ENCODE measurements at places on chromosomes 7 and 10. TPM values are rescaled to one million over a fixed set of nuclear protein-coding genes. Genes with fewer than 3 reads are reported as not detected.

DNA sequence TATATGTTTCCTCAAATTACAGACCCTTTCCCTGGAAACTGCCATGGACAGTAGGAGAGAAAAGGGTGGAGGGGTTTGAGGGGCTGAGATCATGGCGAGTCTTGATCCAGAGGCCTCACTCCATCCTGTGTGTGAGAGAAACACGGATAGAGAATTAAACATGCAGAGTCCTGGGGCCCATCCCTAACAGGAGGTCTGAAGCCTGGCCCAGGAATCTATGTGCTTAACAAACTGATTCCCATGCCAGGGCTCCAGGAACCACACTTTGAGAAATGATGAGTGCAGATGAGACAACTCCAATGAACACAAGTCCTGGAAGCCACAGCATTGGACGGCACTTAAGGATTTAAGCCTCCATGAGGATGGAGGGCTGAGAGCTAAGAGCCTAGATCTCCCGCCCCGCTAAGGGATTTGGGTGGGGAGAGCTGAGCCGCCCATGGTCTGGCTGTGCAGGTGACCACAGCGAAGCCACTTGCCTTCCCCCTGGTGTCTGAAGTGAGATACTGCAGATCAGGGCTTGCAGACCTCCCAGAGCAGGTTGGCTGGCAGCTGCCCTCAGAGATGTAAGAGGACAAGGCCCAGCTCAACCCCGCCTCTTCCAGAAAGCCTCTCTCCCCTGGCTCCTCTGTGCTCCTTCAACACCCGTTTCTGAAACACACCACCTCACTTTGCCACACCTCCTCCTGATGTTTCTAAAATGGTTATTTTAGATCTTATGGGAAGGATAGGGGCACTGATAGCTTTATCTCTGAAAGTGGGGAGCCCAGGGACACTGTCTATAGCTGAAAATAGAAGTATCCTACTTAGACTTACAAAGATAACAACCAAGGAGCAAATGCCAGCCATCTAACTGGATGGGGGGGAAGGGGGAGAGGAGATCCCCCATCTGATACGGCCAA is 24.8 kb upstream of the EIF5AL1 start:
- DNase-seq: peak; percentile 71

DNA sequence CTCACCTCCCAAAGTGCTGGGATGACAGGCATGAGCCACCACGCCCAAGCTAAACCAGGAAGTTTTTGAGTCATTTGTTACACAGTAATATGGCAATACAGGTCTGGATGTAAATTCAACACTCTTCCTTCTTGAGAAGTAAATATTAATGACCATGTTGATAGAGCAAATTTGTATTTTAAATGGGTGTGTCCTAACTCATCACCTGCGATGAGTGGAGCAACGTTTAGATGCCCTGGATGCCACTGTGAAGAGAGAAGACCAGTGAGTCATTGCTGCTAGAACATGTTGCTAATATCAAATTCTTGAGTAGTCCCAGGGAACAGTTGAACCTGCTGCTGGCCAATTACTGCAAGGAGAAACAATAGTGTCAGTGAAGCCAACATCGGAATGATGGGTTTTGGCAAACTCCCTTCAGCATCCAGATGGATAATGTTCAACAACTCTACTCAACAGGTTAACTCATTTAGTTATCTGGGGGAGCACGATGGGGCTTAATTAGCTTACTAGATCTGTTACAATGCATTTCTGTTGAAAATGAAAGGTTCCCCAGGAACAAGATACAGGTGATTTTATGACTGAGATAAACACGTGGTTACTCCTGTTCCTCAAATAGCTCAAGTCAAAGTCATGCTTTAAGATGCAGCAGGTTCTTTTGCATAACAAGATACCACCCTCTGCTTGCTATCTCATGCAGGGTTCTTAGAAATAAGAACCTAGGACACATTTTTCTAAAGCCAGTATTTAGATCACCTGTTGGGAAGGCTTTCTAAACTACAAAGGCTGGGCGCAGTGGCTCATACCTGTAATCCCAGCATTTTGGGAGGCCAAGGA is 146.8 kb downstream of the CALN1 start:
- DNase-seq: no peak

The PRTFDC1 gene
- total RNA-seq: 2.7 TPM

GRCh38 chr10:30701451-30702173 is 72.1 kb upstream of the LYZL2 start:
- DNase-seq: no peak

DNA sequence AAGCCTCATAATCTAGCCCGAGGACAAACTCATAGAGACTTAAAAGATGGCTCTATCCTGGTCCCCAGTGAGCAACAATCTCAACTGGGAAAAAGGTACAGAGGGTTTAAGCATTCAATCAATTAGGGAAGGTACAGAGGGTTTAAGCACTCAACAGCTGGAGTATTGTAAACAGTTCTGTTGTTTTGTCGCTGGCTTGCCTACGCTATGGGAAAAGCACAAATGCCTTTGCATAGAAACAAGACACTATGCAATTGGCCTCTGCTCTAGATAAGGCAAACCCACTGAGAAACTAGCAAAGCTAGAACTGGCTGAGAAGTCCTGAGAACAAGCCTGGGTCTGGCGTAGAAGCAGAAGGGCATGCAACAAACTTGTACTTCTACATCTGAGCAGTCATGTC is 69.3 kb downstream of the GFRA1 start:
- no peak for DNase-seq

GRCh38 chr10:33336582-33337325 is 2.3 kb upstream of the NRP1 start:
- peak; percentile 73 for DNase-seq

The EPDR1 gene
- total RNA-seq: 70.3 TPM

GRCh38 chr10:101221549-101221948 is 7.7 kb downstream of the LBX1 start:
- DNase-seq: no peak

DNA sequence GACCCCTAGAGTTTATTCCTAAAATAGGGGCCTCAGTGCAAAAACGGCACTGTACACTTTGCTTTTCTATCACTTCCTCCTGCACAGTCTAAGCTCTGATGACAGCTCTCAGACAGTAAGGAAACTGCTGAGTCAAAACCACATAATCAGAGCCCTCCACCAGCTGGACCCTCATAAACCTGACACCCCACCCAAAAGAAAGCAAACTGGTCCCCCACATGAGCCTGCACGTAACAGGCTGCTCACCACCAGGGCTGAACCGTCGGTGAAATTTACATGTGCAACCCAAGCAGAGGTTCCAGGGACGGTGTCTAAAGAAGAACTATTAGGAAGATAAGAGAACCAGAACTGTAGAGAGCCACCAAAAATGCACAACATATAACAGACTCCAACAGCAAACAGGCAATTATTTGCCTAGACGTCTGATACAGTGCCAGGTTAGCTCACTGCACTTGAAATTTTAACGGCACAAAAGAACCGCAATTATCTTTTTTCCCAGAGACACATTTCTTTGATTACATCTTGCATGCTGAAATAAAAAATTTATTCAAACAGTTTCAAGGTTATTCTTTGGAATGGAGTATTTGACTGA is 19.6 kb downstream of the SGMS1 start:
- no peak for DNase-seq

- no peak for DNase-seq
Observed at GRCh38 chr10:113027230-113027573, 77.2 kb downstream of the TCF7L2 start.

GRCh38 chr7:101913247-101913721 is 95.9 kb downstream of the CUX1 start:
- DNase-seq: peak; percentile 41

- no peak for DNase-seq
Observed at GRCh38 chr10:82392533-82392932, 517.5 kb downstream of the NRG3 start.

DNA sequence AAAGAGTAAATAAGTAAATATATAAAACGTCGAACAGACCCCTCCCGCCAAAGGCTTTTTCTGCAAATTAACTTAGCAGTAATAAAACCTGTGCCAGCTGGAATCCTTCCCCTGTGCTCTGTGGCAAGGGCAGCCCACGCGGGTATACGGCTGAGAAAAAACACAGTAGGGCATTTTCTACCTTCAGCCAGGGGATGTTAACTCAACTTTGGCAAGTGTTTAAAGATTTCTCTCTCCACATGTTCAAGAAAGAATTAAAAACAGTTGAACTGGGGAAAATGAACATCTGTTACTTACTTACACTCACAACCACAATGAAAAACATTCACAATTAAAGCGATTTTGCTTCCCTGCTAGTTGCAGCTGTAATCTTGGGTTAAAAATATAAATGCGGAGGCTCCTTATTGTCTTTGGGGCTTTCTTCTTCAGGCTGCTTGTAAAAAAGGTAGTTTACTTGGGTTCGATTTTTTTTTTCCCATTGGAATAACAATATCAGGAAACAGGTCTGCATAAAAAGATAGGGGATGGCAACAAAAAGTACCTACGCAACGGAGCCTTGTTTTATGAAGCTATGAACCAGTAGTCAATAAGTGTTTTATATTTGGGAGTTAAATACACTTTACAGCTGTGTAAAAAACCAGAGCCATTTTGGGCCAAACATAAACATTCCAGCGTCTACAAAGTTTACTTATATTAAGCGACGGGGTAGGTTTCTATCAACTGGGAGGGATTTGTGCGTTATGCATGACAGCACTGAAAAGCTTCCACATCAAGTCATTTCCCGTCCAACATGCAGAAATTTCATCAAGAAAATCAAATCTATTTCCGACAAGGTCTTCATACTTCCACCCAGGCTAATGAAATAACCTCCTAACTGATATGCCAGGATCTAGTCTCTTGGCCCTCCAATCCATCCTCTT is 132.7 kb downstream of the TAX1BP1 start:
- no peak for DNase-seq

The GPC2 gene
- 0.49 TPM for total RNA-seq

DNA sequence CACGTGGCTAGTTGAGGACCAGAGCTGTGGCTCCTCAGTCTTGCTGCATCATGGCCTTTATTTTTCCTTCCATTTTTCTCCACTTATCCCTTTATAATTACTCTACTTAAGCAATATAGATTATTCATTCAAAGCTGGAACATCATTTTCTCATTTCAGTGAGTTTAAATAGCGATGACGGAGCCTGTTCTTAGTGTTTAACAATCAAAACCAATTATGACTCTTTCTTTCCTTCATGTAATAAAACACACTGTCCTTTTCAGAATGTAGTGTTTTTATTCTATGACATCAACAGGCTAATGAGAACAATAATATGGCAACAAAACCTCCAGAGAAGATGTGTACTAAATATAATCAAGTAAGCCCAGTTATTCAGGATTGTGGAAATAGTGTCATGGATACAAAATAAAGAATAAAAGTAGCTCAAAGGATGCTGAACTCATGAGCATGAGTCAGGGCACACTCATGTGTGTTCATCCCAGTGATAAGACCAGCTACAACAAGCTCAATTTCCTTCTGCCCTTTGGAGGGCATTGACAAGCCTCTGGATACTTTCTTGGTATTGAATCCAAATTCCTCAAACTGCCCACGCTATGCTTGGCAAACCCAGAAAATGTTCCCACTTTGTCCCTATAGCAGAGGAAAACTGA is 188.4 kb downstream of the CYP26A1 start:
- no peak for DNase-seq

- no peak for DNase-seq
Observed at GRCh38 chr10:34229917-34230316, 585.2 kb downstream of the PARD3 start.

DNA sequence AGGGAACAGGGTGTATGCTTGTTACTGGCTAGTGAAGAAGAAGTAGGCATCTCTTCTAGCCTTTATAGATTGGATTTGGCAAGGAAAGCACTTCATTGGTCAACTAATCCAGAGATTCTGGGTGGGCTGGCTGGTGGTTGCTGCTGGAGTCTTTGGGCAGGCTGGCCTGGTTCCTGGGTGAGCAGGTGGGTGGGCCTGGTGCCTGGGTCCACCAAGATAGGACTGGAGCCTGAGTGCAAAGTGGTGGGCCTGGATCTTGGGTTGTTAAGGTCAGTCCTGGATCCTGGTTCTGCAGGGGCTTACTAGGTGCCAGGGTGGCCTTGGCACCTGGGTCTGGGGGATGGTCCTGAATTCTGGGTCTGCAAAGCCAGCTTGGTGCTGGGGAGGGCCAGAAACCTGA is 482.4 kb upstream of the GHITM start:
- no peak for DNase-seq

GRCh38 chr7:31022117-31022516 is 30.0 kb upstream of the ADCYAP1R1 start:
- no peak for DNase-seq

DNA sequence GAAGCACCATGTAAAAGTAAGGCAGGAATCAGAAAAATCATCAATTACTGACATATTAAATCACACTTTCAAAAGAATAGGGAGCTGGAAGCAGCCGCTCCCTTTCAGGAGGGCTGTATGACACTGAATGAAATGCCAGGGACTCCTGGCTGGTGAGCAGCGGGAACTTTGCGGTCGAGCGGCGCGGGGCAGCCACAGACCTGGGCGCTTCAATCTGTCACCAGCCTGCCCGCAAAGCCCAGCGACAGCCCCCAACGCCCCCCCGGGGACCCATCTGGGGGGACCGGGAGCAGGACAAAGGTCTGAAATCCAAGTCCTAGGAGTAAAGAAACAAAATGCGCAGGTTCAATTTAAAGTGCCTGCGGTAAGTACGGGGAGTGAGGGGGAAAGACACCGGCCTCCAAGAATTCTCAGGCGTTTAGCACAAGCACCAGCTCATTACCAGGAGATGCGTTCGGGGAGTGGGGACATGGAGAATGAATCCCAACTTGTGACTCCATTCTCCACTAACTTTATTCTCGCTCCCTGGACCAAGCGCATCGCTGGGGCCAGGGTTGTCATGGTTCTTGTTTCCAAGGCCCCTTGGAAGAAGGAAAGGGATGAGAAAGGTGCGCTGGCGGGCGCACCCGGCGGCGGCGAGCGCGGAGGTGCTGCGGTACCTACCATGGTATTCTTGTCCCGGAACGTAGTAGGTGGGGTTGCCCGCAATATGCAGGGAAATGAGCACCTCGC is 824 bp downstream of the RELN start:
- DNase-seq: no peak

GRCh38 chr7:130961128-130961601 is 227.2 kb upstream of the KLF14 start:
- no peak for DNase-seq

The VWDE gene
- total RNA-seq: 0.90 TPM

The PRLHR gene
- not detected for total RNA-seq

DNA sequence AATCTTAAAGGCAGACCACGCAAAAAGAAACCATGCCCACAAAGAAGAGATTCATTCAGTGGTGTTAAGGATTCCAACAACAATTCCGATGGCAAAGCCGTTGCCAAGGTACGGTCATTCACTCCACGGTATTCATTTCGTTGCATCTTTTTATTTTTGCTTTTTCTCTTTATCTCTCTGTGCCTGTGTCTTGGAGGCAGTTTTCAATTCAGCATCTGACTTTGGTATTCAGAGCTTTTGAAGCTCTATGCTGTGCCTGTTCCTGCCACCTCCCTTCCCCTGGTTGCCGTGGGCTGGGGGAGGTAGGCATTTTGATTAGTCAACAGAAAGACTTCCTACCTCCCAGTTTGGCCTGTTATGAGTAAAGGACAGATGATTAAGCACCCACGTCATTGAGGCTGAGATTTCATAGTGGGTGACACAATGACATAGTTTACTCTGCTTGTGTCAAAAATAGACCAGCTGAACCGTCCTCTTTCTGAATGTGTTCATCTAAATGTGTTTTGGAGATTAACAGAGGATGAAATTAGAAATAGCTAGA is 149.5 kb downstream of the ARID5B start:
- no peak for DNase-seq
